Stimulated activated CD4-positive, alpha-beta T cell treated with anti-CD3 and anti-CD28 coated beads, TNF-alpha, amount 100 ng/mL, for 1 hour (primary cell): ENCODE measurements at places on chromosomes 1 and 21.

GRCh38 chr1:231580874-231581273 is 45.7 kb upstream of the DISC1 start:
- DNase-seq, result no peak

DNA sequence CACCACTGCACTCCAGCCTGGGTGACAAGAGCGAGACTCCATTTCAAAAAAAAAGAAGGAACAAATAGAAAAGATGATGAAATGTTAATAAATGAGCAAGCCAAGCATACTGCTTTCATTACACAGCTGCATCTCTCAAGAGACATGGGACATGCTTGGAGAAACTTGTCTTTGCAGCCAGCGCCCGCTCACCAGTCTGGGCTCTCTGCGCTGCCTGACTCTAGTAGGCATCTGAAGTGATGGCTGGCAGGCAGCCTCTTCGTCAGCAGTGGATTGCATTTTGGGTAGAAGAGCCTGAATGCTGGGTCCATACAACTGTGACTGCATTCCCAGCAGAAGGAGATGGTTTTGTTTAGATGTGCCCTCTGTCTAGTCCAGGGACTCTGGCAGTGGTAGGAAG is 48.0 kb downstream of the IL6R start:
- no peak for DNase-seq

GRCh38 chr1:92105546-92106081 is 25.5 kb downstream of the BTBD8 start:
- no peak for DNase-seq

- DNase-seq, result no peak
These were observed 117.5 kb downstream of the MACF1 start for GRCh38 chr1:39321979-39322378.

DNA sequence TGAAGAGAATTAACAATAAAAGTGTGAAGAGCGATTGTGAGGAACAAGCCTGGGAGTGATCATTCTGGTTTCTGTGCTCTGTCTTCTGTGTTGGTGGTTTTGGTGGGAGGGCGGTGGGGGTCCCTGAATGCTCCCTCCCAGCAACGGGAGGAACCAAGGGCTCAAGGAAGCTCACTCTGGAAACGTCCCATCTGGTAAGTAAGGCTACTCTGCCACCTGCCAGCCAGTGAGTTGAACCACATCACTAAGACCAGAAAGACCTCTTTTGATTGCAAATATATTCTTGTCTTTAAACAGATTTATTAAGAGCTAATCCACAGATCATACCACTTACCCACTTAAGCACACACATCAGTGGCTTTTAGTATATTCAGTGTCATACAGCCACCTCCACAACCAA is 125.0 kb downstream of the PRDM2 start:
- DNase-seq, result no peak

- no peak for DNase-seq
These were observed 20.6 kb upstream of the GRHL3 start for GRCh38 chr1:24298606-24299005.

DNA sequence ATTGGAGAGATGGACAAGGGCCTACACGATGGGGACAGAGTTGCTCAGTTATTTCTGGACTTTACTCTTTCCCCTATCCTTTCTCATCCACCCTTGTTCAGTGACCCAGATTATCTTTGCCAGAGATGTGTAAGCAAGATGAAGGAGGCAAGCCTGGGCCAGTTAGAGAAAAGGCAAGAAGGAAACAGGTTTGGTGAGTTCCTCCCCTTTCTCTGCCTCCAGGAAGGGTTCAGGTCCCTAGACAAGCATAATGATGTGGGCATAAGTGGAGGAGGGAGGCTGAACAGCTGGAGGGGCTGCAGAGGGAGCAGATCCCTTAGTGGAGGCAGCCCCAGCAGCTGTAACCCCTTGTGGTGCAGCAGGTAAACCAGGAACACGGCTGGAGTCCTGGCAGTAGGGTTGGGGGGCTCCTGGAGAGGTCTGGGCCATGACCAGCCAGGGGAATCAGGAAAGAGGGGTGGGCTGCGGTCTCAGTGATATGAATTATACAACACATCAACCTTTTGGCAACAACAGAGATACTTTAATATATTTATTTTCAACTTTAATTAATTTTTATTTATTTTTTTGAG is 9.2 kb upstream of the CDC42 start:
- no peak for DNase-seq

DNA sequence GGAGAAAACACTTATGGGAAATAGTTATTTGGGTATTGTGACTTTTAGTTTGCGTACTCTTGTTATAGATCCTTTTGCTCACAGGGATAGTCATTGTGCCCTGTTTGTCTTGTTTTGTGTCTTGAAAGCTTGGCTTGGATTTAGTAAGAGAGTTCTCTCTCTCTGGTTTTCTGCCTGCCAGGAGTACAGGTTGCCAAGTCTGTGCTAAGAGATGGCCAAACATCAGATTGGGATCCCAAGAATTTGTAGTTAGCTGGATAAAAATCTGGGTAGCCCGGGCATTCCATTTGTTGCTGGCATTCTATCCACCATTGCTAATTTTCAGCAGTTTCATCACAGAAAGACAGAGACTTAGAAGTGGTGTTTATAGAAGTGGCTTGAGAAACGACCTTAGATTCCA is 222.2 kb downstream of the NRIP1 start:
- no peak for DNase-seq

- DNase-seq, result no peak
These were observed 14.4 kb upstream of the DIPK1A start for GRCh38 chr1:92975551-92976232.

DNA sequence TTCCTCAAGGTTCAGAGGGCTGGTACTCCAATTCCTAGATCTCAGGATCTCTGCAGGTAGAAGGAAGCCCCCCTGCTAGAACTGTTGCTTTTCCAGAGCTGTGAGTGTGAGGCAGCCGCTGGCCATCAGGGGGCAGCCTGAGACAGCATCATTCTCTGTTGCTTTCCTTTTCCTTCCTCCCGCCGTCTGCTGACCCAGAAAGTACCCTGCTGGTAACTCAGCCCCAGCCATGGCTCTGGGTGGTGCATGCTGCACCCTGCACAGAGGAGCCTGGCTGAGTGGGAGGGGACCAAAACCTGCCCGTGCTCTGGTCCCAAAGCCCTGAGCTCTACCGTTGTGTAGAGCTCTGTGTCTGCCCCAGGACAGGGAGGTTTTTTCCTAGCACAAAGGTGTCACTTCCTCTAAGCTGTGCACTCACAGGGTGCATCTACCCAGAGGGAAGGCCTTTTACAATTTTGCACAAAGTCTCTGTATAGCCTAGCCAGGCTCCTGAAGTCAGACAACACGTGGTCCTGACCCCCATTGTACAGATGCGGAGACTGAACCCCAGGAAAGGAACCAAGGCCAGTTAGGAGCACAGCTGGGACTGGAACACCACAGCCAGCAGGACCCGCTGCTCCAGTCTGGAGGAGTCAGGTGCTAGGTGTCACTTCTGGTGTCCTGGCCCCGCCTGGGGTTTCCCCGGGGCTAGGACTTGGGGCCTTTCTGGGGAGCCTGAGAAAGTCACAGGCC is 5.6 kb upstream of the FAM131C start:
- peak; percentile 19 for DNase-seq

GRCh38 chr1:69752831-69753230 is 185.1 kb downstream of the LRRC7 start:
- no peak for DNase-seq

- no peak for DNase-seq
These were observed 43.6 kb upstream of the ETV3 start for GRCh38 chr1:157181790-157182189.

- DNase-seq, result no peak
These were observed 3.0 kb upstream of the PADI3 start for GRCh38 chr1:17245816-17246325.

GRCh38 chr1:204198348-204199340 is 2.4 kb upstream of the KISS1 start:
- no peak for DNase-seq

DNA sequence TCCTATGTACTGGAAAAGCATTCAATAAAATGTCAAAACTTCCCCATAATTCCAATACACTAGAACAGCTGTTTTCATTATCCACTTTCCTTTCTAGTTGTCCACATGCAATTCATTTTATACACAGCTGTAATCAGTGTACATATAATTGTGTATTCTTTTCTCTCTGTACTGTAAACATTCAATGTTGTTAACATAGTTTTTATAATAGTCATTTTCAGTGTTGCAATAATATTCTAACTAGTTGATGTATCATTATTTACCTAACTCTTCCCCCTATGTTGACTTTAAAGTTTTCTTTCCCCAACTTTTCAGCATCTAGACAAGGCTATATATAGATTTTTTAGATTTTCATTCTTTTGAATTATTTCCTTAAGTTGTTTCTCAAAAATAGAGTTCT is 44.4 kb downstream of the DIPK1A start:
- DNase-seq, result no peak
